ENCODE measurements at places on chromosomes 12 and 14. TPM values are rescaled to one million over a fixed set of nuclear protein-coding genes. Genes with fewer than 3 reads are reported as not detected.

DNA sequence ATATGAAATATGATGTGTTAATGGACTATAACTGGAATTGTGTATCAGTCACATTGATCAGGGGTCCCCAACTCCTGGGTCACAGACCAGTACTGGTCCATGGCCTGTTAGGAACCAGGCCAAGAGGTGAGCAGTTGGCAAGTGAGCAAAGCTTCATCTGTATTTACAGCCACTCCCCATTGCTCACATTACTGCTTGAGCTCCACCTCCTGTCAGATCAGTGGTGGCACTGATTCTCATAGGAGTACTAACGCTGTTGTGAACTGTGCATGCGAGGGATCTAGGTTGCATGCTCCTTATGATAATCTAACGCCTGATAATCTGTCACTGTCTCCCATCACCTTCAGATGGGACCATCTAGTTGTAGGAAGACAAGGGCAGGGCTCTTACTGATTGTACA is 72.3 kb downstream of the CDK17 start:
- no peak for DNase-seq

The STYX gene
- total RNA-seq: 18.3 TPM

GRCh38 chr12:79408689-79409088 is 282.1 kb downstream of the PAWR start:
- no peak for DNase-seq

DNA sequence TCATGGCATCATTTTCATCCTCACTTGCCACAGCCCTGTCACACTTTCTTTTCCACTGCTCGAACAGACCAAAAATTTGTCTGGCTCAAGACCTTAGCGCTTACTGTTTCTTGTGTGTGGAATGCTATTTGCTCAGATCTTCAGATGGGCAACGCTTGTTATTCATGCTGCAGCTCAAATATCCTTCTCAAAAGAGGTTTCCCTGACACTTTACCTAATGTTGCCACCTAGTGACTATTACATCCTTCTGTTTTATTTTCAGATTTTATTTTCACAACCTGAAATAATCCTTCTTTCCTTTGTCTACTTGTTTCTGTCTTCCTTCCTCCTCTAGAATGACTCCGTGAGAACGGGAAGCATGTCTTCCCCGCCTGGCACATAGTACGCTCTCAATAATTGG is 5.6 kb downstream of the FBXO33 start:
- no peak for DNase-seq

DNA sequence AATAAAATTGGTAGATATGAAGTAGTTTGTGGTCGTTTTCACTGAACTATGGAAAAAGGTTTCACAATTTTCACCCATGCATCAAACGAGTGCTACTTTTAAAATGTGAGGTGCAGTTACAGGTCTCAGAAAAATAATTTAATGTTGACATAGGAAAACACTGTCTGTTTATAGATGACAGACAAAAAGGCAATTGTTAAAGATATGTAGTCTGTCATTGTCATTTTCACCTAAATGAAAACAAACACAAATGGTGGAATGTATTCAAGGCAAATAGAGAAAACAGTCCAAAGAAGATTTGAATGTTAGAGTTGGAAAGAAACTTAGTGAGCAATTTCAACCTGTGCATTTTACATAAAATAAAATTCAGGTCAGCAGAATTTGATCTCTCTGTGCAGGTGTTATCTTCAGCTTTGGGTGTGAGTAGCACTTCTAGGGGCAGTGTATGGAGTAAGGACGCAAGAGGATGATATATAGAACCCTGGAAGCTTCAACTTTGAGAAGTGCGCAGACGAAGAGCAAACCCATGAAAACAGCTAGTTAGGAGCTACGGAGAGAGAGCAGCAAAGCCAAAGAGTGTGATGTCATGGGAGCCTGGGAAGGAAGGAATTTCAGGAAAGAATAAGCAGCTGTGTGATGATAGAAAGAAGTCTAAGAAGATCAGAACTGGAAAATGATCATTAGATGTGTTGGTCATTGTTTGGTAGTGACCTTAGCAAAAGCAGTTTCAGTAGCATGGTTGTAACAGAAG is 6.2 kb downstream of the RERG start:
- DNase-seq: no peak

The RTN1 gene
- 3.6 TPM for total RNA-seq

GRCh38 chr12:12331896-12332295 is 18.1 kb downstream of the MANSC1 start:
- no peak for DNase-seq

The RTL1 gene
- total RNA-seq: not detected

DNA sequence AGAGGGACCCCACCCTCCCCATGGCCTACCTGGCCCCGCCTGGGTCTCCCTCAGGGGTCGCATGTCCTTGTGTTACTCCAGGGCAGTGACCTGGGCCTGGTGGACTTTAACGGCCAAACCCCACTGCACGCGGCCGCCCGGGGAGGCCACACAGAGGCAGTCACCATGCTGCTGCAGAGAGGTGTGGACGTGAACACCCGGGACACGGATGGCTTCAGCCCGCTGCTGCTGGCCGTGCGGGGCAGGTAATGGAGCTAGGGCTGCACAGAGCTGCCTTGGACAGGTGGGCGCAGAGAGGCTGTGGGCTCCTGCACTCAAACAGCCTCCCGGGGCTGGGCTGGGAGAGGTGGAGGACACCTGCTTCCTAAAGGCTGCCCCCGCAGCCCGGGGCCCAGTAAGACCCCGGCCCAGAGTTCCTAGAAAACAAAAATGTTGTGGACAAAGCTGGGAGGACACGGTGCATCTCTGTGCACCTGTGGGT is 21.6 kb downstream of the ASPG start:
- DNase-seq: no peak

GRCh38 chr12:128790653-128791373 is 32.9 kb downstream of the SLC15A4 start:
- DNase-seq: no peak

DNA sequence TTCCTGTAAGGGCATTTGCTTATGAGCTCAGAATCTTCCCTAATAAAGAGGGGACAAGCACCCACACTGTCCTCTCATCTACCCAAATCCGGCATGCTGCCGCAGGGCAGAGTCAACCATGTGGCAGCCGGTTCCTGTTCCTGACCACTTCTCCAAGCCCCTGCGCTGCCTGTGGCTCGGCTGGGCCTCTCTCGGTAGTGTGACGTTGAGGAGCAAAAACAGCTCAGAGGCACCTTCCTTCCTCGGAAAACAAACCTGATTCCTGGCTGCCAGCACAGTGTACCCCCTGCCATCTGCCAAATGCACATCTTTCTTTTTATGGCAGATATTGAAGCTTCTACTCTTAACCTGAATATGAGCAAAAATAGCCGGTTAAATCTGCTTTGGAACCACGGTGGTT is 50.5 kb downstream of the CFAP251 start:
- DNase-seq: no peak

DNA sequence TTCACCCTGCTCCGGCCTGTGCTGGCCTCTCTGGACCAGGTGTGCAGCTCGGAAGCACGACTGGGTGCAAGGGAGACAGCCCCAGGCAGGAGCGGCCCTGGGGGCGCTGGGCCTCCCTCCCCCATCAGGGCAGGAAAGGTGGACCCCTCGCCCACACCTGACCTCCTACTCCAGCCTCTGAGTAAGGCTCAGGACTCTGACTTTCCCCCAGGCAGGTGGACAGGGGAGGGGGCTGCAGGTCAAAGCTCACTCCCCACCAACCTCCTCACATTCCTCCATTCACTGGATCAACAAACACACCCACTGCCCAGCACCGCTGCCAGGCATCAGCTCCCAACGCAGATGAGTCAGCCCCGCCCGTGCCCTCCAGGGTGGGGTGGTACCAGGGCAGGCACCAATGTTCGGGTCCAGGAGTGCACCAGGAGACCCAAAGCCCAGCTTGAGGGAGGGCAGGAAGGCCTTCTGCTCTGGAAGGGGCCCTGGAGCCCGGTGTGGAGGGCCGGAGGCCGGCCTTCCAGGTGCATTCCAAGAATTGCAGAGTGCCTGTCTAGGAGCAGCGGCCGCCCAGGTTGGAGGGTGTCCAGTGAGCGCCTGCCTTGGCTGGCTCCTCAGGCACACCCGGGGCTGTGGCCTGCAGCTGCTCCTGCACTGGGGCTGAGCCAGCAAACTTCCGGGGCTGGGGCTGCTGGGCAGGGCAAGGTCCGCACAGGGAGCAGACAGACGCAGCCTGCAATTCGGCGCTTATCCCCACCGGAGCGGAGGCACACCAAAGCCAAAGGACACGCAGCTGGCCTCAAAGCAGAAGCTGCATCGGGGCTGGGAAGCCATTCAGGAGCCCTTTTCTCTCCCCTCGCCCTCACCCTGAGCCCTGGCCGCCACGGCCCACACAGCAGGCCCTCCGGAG is 1.6 kb upstream of the INF2 start:
- DNase-seq: no peak

DNA sequence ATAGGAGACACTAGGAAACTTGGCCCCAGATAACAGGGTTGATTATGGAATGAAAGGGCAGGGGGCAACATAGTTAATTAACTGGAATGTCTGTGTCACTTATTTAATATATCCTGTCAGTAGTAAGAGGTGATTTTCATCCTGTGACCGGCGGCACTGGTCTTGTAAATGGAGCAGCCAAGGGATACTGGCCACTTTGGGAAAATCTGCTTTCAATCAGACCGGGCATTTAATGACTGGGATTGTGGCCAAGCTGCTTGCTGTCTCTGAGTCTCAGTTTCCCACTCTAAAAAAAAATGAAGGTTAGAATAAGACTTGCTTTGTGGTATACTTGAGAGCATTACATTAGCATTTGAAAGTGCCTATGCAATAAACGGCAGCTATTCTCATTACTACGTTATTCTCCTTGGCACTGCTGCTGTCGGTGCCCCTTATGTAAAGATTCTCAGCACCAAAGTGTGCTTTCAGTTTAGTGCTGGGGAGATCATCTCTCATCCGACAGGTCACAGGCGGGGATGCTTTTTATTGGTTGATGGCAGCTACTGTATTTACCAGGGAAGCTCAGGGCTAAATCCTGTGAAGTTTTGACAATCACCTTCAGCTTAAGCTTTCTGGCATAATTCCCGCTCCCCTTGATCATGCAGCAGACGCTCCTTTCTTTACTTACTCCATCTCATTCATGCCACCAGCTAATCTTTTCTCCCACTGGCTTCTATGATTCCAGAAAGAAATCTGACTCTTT is 162.1 kb downstream of the ESRRB start:
- no peak for DNase-seq

All from natural killer cell (primary cell).